ENCODE measurements at places on chromosomes 7 and 10.

- no peak for DNase-seq
These were observed 242.6 kb downstream of the PHF14 start for GRCh38 chr7:11216276-11216675.

- DNase-seq = no peak
These were observed 55.4 kb downstream of the MICALL2 start for GRCh38 chr7:1403638-1404459.

DNA sequence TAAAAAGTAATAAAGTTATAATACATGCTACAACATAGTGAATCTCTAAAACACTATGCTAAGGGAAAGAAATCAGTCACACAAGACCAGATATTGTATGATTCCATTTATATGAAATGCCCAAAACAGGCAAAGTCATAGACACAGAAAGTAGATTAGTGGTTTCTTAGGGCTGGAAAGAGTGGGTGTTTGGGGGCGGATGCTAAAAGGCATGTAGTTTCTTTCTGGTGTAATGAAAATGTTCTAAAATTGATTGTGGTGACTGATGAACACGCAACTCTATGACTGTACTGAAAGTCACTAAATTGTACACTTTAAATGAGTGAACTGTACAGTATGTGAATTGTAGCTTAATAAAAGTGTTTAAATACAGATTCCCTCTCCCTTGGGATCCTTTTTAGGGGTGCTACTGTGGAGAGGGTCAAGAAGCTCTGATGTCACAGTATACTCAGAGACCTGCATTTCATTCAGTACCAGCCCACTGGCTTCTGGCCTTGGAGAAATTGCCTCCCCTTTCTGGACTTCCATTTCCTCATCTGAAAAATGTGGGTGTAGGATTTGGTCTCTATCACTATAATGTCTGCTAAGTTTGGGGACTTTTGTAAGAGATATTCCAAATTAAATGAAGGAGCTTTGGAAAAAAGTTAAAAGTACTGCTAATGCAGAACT is 46.4 kb downstream of the AOAH start:
- DNase-seq = no peak

DNA sequence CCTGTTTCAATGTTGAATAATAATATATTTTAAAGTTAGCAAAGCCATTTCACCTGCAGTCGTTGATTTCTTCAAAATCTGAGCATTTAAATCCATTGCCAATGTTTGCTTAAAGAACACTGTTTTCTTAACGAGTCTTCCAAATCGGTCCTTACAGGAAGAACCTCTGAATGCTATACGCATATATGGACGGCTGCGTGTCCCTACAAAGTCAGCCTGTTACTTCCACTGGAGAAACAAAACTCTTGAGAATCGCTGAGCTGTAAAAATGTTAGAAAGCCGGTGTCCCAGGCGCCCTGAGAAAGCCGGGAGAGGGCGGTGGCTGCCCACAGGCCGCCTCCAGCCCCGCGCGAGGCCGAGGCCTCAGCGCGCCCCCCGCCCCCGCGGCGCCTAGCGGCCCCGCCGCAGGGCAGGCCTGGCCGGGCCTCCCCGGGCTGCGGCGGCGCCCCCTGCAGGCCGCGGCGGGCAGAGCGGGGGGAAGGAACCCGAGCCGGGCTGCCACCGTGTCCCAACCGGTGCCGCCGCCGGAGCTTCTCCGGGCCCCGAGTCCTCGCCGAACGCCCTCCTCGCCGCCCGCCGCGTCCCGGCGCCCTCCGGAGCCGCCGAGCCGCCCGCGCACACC is at the start of gene FHIP2A:
Gene FHIP2A (plus strand): TSS at position 488 of the 622 bp plus-strand sequence. CDS start 299 bp downstream, outside the sequence.
- DNase-seq = peak; percentile 68

DNA sequence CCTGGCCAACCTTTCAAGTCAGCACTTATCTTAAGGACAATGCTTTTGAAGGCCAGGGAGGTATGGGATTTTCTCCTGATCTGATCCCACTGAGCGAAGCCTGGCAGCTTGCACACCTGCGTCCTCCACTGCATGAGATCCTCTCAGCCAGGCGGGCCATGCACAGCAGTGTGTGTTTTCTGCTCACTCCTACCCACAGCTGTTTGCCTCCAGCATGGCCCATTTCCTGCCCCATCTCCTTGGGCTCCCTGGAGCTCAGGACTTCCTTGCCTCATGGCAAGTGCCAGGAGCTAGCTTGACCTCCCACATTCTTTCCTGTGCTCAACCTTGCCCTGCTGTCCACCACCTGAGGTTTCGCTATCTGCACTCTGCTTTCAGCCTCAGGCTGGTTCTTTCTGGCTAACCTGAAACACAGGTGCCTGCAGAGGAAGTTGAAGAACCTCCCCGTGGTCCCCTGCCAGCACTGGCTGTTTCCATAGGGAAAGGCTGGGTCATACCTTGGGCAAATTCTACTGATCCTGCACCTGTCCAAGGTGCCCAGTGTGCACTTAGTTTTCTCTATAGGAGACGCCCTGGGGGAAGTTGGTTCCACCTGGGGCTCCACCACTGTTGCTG is 43.9 kb upstream of the EEPD1 start:
- no peak for DNase-seq

DNA sequence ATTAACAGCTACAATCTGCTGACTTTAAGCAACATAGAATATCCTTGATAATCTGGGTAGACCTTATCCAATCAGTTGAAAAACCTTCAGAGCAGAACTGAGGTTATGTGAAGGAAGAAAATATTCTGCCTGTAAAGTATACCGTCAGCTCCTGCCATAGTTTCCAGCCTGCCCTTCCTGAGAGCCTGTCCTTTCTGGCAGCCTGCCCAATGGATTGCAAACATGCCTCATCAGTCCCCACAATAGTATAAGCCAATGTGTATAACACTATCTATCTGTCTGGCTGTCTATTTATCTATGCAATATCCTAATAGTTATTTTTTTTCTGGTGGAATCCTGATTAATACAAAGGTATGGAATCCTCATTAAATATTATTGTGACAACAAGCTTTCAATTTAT is 489.2 kb upstream of the KCND2 start:
- DNase-seq = no peak

GRCh38 chr10:16779384-16779915 is 37.8 kb downstream of the RSU1 start:
- DNase-seq = no peak

DNA sequence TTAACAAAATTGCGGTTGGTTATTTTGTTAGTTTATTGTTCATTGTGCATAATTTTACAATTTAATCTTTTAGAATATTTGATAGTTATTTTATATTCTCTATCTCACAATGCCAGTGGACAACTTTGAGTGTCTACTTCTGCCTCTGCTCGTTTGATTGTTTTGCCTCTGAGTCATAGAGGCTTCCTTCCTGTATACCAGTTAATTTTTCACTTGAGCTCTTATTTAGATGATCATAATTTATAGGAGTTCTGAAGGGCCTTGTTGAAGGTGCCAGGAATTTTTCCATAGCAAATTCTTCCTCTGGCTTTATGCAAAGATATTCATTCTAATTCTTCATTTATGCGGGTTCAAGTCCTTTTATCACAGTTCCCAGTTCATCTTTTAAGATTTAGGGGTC is 5.2 kb upstream of the MALRD1 start:
- no peak for DNase-seq

DNA sequence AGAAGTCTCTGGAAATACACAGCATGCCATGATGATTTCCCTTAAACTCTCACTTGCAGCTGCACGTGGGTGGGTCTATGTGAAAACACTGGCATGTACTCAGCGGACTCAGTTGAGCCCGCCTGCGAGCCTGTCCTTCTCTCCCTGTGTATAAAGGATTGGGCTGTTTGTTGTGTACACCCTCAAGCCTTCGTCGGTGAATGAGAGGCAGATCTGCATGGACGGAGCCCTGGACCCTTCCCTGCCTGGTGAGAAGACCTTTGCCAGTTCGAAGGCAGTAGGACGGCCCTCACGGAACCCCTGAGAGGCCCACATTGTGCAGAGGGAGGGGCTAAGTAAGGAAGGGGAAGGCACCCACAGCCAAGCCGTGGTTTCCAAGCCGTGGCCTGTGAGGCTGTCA is 121.2 kb downstream of the WDFY4 start:
- no peak for DNase-seq

DNA sequence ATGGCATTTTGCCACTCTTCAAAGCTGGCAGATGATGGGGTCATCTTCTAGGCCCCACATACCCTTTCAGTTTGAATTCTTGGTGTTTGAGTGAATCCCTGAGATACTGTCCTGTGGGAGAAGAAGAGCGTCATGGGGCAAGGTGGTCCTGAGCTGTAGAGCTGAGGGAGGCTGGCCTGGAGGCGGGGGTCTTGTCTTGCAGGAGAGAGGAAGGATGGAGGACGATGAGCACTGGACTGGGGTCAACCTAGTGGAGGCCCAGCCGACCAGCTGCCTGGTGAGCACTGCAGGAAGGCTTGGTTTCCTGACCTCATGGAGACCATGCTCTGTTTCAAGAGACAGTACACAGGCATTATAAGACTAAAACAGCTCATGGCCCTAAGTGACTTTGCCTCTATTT is 114.6 kb downstream of the TACC2 start:
- DNase-seq = no peak

DNA sequence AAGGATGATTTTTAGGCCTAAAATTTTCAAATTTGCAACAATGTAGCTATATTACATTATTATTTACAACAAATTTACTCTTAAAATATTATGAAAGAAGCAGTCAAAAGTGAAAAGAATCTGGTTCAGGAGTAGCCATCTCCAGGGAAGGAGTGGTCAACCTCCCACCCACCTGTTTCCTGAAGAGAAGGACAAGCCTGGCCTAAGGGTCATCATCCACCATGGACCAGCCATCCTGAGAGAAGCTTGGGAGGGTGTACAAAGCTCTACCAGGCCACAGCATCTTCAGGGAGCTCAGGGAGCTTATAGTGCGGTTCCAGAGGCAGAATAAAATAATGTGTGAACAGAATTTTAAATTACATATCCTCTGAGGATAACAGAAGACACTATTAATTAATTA is 38.1 kb downstream of the COL1A2 start:
- DNase-seq = no peak

DNA sequence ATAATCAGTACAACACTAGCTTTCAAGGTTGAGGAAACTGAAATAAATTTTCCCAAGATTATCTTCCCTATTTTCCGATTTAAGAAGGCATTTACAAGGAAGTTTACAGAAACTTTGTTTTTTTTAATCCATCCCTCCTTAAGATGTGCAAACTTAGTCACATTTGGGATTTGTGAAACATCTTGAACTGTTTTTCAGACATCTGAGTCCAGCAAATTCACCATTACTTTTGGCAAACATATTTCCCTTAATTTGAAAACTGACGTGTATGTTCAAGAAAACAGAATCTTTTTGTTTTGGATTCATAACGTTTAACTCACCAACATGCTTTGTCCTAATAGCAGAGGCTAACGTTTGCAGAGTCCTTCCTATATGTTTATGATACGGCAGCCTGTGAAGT is 19.5 kb downstream of the GLI3 start:
- no peak for DNase-seq

DNA sequence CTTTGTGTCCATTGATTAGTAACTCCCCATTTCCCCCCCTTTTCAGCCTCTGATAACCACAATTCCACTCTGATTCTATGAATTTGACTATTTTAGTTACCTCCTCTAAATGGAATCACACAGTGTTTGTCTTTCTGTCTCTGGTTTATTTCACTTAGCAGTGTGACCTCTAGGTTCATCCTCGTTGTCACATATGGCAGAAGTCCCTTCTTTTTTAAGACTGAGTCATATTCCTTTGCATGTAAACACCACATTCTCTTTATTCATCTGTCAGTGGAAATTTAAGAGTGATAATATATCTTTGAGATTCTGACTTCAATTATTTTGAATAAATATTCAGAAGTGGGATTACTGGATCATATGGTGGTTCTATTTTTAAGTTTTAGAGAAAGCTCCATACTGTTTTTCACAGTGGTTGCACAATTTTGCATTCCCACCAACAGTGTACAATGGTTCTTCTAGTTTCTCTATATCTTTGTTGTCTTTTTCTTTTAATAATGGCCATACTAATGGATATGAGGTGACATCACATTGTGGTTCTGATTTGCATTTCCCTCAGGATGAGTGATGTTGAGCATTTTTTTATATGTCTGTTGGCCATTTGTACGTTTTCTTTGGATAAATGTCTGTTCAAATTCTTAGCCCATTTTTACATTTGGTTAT is 126.1 kb upstream of the GRB10 start:
- no peak for DNase-seq

GRCh38 chr10:70981936-70982335 is 93.6 kb upstream of the PCBD1 start:
- DNase-seq = no peak

DNA sequence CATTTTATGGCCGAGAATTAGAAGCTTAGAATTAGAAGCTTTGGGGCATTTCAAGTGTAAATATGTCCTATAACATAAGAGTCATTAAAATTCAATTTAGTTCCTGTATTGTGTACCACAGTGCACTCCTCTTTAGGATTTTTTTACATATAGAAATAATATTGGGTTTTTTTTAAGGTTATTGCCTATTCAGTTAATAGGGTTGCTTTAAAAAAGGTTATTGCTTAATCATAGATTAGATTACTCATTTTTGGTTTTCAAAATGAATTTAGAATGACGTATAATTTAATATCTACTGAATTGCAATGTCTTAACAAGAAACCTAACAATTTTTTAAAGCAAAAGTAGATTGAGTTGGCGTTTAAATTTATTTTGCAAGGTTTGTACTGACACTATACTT is 34.1 kb downstream of the NOC3L start:
- no peak for DNase-seq

- no peak for DNase-seq
These were observed 70.2 kb downstream of the EVX1 start for GRCh38 chr7:27312820-27313219.

DNA sequence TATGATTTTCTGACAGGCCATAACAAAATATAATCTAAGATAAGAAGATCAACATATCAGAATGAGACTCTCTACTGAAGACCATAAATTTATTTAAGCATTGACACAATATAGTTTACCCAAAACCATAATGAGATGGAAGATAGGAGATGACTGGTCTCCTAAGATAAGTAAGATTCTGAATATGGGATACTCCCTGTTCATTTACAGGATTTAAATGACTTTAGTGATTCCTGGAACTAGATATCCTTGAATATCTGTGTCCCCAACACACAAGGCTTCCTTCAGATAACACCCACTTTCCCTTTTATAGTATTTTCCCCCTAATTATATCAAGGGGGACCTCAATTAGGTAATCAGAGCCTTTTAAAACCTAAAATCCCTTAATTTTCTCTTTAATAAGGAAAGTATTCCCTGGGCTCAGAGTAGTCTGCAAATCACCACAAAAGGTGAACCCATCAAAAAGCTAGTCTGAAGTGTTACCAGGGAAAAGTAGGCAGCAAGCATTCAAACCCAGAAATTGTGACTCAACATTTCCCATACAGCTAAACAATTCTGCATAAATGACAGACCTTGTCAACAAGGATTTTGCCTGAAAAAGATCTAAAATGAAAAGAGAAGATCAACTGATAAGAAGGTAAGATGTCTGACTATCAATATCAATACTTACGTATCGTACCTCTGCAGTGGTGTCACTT is 99.9 kb downstream of the CNOT4 start:
- no peak for DNase-seq

All from stimulated activated CD8-positive, alpha-beta memory T cell treated with anti-CD3 and anti-CD28 coated beads, Interleukin-7, amount 100 ng/mL, for 1 hour (primary cell).